PC-9 (cell line): ENCODE measurements at places on chromosomes 2 and 18.

- no peak for DNase-seq
These were observed 2.0 kb upstream of the AMMECR1L start for GRCh38 chr2:127887776-127888130.

- no peak for DNase-seq
These were observed 182.8 kb upstream of the FOSL2 start for GRCh38 chr2:28209864-28210263.

GRCh38 chr2:238418196-238418998 lies 8.3 kb upstream of the ASB1 start:
- no peak for DNase-seq

DNA sequence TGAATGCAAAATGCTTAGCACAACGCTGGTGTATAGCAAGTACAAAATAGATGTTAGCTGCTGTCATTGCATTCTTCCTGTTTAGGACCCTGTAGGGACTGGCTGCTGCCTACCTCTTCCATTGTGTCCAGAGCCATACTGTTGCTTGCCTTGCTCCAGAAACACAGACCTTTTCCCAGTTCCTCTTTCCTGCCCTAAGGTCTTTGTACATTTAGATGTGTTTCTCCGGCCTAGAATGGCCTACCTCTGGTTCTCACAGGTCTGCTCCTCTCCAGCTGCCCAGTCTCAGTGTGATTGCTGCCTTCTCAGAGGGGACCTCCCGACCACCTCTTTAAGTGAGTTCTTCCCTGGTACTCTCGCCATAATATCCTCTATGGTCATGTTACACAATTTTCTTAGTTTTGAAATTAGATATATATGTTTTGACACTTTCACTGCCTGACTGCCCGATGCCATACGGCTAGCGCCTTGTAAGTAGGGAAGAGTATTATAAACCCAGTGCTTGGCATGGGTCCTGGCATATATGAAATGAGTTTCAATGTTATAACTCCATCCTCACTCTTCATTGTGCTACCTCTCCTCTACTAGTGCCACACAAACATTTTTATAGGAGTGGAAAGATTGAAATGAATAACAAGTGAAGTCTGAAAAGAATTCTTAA lies 48.3 kb downstream of the RFTN2 start:
- no peak for DNase-seq

DNA sequence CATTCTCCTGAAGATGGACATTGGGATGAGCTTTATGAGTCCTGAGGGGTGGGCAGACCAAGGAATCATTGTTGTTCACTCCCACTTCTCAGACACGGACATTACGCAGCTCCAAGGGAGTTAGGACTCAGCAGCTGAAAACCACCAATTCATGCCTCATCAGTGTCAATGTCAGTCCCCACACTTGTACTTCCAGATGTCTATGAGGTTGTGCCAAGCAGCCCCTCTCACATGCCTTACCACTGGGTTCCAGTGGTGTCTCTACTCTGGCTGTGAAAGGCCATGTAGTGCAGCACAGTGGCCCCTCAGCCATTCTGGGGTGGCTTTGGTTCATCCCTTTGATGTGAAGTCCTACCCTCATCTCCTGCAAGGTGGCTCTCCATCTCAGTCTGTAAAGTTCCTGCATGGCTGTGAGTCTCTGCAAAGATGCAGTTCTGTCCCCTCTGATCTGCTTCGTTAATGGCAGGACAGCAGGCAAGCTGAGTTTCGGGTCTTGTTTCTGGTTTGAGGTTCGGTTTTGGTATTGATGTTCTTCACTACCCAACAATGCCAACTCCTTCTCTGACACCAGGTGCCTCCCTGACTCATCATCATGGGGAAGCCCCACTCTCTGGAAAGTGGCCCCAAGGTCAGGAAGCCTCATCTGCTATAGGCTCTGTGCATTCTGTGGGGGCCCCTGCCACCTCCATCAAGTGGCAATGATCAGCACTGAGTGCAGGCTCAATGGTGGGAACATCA lies 14.0 kb upstream of the COL6A3 start:
- no peak for DNase-seq

DNA sequence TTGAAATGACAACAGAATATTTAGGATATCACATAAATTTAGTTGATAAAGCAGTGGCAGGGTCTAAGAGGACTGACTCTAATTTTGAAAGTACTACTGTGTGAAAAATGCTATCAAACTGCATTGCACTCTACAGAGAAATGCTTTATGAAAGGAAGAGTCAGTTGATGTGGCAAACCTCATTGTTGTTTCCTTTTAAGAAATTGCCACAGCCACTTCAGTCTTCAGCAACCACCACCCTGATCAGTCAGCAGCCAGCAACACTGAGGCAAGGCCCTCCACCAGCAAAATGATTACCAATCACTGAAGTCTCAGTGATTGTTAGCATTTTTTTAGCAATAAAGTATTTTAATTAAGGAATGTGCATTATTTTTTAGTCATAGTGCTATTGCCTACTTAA lies 488.7 kb upstream of the SLC39A10 start:
- no peak for DNase-seq

DNA sequence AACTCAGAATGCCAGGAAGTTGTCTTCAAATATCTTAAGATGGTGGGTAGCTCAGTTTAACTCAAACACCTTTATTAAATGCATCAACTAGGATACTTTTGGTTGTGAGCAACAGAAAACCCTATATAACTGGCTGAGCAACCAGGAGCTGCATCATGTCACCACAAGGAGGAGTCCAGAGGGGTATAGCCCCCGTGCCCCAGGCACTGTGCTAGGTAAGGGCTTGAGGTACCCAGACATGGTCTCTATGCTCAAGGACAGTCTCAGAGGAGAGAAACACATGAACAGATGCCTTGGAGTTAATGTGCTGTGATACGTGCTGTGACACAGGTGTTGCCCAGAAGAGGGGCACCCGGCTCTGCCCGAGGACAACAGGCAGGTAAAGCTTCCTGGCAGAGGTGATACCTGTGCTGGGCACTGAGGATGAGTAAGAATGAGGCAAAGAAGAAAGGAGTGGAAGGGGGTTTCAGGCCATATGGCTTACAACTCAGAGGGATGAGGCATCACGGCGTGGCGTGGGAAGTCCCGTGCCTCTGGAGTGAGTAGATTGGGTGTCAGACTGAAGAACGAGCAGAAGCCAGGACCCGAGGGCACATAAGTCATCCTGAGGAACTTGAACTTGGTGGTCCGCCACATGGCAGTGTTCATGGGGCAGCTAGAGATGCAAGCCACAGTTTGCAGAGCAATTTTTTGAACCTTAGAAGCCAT lies 32.0 kb upstream of the CAB39 start:
- DNase-seq, result no peak

DNA sequence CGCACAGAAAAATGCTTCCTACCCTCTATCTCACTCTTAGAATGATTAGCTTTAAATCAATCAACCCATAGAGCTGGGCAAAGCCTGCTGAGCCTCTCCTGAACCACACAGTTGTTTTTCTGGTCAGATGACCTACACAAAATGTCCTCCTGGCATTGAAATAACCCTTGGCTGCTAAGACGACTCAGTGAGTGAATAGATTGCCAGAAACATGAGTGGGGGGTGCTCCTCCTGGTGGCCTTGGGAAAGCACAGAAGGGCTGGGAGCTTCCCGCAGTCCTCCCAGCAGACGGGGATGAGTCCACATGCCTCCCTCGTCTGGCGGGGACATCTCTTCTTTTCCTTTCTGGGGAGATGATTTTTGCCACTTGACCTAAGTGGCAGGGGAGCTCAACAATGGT lies 14.9 kb downstream of the MAL start:
- no peak for DNase-seq

DNA sequence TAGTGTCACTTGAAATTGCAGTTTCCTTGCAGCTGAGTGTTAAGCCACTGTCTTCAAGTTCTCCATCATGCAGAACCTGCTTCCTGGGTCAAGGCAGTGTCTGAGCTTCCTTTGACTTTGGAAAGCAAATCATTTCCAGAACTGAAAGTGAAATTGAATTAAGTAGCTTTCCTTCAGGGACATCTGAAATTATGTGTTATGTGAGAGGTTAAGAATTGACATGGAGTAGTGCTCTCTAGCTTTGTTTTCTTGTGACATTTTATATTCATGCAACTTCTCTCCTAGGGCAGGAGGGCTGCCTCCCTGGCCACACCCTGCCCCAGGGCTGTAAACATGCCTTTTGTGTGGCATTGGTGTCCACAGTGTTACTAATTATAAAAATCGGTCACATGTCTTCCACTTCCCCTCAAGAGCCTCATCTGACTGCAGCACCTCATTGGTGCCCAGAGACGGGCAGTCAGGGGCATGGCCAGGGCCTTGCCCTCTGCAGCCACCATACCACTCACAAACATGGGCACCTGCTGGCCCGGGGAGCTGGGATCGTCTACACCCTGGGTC lies 14.4 kb downstream of the RAB12 start:
- DNase-seq, result peak; percentile 30

DNA sequence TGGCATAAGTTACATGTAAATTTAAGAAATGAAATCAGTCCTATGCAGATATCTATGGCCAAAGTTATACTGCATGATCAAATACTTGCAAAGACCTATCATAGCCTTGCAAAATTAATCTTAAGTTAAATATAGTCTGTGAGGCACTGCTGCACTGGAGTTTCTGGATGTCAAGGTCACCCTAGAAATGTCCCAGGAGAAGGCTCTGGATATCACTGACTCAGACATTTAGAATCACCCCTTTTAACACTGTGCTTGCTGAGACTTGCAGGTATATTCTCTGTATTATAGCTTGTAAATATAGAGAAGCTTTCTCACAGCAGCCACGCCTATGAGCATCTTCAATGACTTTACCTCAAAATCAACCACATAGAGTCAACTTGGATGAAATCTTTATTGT lies 51.5 kb downstream of the ETAA1 start:
- DNase-seq, result no peak

GRCh38 chr2:65826567-65826966 lies 394.2 kb upstream of the SPRED2 start:
- no peak for DNase-seq

DNA sequence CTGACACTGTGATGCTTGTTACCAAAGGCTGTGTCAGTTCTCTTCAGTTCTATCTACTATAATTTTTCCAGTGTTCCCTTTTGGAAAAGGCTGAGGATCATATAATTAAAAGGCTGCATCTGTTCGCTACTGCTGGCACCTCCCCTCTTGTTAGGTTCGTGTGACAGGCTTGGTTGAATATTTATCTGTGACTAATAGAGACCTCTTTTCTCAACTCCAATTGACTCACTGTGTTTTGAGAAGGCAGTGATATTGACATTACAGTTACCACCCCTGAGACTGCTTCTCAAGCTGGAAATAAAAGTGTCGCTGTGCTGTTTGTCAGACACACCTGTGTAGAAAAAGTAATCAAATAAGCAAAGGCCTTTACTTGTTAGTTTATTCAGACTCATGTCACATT lies 205.5 kb upstream of the KCNH7 start:
- no peak for DNase-seq

DNA sequence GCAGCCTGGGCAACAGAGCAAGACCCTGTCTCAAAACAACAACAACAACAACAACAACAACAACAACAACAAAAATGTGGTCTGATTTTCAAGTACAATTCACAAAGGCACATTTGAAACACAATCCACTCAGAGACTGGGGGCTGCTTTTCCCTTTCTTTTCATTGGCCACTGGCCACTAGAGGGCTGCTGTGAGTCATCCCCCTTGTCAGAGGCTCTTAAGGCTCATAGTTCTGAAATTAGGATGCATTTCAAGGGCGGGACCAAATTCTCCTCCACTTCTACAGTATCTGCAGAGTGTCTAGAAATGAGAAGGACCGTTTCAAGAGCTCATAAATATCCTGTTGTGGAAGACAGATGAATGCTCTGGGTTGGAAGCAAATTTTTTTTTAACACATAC lies 285.4 kb downstream of the NRXN1 start:
- peak; percentile 15 for DNase-seq

- DNase-seq, result no peak
These were observed 795 bp upstream of the SETBP1 start for GRCh38 chr18:44679914-44680272.

DNA sequence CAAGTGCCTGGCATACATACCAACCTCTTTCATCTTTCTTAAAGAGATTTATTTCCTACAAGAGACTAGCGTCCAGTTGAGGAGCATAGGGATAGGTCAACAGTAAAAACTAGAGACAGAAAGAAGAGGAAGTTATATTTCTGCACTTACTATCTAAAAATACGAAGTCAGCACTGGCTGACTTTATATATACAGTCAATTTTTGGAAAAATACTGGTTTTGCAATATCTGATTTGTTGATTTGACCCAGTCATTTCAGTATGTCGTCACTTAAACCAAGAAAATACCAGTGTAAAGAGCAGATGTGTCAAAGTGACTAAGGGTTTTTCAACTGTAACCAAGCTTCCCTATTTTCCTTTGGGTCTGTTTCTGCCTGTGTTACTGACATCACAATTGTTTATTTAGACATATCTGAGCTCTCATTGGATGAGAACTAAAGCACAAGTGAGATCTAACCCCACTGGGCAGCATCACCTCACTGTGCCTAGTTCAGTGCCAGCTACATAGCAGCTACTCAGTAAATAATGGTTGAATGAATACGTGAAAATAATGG lies 23.0 kb downstream of the CYTIP start:
- DNase-seq, result no peak

DNA sequence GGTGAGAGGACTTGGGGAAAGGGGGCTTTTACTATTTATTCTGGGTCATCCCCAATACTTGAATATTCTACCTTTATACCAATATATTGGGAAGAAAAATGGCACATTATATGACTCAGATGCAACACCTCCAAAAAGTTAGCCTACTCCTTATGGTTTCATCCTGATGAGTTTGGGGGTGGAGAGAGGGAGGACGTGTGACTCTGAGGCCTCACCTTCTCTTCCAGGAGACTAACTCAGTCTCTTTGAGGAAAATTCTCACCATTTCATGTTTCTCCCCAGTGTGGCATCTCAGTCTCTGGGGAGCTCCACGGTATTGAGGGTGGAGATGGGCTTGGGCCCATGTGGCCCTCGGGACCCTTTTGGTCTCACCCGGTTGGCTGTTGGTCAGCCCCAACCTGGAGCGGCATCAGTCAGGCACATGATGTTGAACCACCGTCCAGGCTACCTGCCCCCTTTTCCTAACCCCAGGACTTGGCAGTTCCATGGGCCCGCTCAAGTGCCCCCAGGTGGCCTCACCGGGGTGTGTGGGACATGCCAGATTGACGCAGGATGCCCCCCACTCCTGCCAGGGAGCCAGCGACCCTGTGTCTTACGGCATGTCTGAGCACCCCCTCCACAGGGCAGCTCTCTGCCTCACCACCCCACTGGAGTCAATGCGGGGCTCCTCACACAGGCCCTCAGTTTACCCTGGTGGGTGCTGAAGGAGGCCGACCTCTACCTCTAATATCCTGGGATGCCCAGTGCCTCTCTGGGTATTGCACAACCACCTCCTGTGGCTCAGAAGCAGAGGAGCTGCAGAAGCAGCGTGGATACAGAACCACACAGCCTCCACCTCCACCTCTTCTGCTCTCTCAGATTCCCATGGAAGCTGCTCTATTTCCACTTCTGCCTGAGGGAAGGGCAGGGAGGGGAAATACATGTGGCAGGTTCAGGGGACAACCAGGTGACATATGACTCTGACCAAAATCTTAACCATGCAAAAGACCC lies 297.4 kb downstream of the EIPR1 start:
- no peak for DNase-seq

DNA sequence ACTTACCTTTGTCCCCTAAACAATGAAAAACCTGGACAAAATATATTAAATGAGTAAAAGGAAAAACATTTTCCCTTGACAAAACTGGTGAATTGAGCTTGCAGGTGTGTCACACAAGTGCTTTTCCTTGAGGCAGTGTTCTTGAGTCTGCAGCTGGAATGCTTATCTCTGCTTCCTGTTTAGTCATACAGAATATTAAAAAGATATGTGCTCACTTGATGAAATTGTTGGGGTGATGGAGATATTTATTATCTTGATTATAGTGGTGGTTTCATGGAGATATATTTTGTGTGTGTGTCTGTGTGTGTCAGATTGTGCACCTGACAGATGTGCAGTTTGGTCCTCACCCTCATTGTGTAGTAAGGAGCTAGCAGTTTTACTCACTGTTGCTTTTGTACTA lies 3.3 kb downstream of the TAF1B start:
- DNase-seq, result peak; percentile 23
